CD4-positive, alpha-beta memory T cell (primary cell): ENCODE measurements at places on chromosomes 12 and 14.

- DNase-seq: no peak
Measured at GRCh38 chr12:92290886-92291285, 145.2 kb upstream of the BTG1 start.

DNA sequence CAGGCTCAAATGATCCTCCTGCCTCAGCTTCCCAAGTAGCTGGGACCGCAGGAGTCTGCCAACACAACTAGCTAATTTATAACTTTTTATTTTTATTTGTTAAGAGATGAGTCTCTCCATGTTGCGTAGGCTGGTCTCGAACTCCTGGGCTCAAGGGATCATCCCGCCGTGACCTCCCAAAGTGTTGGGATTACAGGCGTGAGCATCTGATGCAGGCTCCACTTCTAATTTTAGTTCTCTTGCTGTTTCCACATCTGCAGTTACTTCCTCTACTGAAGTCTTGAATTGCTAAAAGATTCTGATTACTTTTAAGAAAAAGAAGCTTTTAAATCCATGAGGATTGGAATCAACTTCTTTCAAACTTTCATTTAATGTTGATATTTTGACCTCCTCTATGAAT is 13.4 kb upstream of the SNX6 start:
- no peak for DNase-seq

GRCh38 chr14:35336494-35337268 is 44.5 kb downstream of the PSMA6 start:
- DNase-seq: no peak

DNA sequence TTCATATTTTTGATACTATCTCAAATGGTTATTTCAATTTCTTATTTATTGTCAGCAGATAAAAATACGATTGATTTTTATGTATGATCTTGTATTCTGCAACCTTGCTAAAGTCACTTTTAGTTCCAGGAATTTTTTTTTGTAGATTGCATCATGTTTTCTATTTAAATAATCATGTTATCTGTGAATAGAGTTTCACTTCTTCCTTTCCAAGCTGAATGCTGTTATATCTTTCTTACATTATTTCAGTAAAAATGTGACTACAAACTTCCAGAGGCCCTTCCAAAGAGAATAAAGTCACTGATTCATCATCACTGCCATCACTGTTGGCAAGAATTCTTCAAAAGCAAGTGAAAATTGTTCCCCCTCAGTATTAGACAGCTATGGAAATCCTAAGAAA is 104.7 kb upstream of the RAP1B start:
- DNase-seq: no peak

- no peak for DNase-seq
Measured at GRCh38 chr12:124764451-124764850, 99.2 kb downstream of the SCARB1 start.

DNA sequence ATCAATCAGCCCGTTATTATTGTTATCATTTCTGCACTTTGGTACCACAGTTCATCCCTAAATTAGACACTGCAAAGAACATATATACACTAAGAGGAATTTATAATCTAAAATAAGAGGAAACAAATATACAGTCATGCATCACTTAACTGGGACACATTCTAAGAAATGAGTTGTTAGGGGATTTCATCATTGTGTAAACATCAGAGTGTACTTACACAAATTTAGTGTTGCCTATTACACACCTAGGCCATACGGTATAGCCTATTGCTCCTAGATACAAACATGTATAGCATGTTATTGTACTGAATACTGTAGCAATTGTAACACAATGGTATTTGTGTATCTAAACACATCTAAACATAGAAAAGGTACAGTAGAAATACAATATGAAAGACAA is 190.5 kb downstream of the BMP4 start:
- no peak for DNase-seq

GRCh38 chr12:29531471-29531870 is 34.0 kb upstream of the OVCH1 start:
- DNase-seq: no peak

DNA sequence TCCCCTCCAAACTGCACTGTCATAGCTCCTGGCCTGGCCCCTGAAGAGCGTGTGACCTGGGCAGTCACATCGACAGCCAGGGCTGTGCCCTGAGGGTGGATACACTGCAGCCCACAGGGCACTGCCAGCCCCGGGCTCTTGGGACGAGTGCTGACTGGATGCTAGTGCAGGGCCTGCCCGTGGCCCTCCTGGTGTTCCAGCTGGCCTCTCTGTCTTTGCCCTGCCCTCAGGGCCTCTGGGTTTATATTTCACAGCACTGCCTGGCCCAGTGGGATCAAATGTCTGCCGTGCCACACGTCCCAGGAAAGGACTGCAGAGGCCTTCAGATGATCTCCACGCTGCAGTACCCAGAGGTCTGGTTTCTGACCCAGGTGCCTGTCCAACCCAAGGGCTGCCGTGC is 10.1 kb upstream of the CCDC197 start:
- DNase-seq: no peak
